Breast epithelium (tissue), 4 donors: ENCODE measurements at places on chromosomes 5 and 9.
A peak's percentile ranks its signal among the peaks of the same experiment; 100 is the strongest.

DNA sequence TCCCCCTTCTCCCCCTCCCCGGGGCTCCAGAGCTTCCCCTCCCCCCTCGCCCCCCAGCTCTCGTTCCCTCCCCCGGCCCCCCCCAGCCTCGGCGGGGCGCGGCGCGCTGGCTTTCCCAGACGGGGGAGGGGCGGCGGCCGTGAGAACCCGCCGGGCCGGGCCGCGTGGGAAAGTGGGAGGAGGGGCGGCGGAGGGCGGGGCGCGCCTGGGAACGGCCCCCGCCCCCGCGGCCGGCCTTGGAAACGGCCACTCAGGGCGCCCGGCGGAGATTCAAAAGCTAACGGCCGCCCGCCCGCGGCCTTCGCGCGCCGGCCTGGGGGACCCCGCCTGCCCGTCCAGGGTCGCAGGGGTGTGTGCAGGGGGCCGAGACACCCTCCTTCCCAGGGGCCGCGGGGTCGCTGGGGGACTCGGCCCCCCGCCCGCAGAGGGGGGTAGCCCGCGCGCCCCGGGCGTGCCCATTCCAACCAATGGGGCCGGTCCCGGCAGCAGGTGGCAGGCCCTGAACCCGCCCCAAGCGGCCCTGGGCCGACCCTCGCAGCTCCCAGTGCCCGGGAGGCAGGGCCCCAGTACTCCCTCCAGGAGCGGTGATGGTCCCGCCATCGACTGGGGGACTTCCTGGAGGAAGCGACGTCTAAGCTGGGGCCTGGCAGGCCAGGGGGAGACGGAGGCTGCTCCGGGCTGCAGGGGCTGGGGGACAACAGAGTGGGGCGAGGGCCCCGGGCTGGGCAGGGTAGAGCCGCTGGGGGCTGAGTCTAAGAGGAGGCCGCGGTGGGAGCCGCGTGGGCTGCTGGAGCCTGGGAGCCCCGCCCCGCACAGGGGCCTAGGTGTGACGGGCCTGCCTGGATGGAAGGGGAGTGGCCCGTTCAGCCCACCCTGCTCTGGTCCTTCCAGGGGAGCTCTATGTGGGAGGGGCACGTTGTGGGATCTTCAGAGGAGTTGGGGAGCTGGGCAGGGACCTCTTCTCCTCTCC is 14.2 kb upstream of the NRARP start:
- peak; percentile 55 for DNase-seq

- DNase-seq = no peak
These were observed 32.6 kb downstream of the FOXI1 start for GRCh38 chr5:170138273-170138672.

DNA sequence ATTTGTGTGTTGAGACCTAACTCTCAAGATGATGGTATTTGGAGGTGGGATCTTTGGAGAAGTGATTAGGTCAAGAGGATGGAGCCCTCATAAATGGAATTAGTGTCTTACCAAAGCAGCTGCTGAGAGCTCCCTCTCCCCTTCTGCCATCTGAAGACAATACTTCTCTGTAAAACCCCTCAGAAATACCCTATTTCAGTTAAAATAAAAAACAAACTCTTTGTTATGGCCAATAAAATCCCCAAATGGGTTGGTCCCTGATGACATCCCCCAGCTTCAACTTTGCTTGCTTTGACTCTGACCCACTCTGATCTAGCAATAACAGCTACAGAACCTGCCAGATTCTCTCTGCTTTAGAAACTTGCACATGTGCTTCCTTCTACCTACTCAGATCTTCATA is 100.9 kb downstream of the SNCAIP start:
- DNase-seq = no peak

DNA sequence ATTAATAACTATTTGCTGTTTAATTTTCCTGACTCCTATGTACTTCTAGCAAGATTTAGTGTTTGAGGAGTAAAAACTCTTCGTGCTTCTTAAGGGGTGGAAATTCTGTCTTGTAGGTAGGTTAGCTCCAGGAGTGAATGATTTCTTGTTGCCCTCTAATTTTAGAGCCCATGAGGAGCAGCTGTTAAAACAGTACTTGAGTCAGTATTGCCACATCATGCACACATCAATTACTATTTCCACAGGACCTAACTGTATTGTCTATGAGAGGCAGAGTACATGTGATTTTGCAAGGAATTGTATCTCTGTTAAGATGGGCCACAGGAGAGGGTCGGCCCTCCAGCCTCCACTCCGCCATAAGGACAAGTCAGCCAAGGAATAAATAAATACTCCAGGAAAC is 91.2 kb downstream of the PDZD2 start:
- DNase-seq = no peak

DNA sequence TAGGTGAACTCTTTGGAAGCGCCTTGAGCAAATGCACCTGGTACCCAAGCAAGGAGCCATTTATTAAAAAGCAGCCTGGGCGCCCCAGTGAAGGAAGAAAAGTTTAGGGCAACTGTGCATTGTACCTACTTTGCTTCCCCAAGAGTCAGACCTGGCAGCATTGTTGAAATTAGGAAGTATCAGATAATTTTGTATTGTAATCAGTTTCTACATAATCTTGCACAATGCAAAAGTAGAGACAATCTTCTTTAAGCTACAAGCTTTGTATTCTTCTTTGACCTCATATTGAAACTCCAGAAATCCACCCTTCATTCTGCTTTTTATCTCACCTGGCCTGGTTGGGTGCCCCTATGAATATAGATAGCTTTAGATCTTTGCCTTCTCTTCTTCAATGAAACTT is 490.8 kb downstream of the RASEF start:
- DNase-seq = no peak

- no peak for DNase-seq
These were observed 7.3 kb upstream of the FCN1 start for GRCh38 chr9:134925011-134925511.

DNA sequence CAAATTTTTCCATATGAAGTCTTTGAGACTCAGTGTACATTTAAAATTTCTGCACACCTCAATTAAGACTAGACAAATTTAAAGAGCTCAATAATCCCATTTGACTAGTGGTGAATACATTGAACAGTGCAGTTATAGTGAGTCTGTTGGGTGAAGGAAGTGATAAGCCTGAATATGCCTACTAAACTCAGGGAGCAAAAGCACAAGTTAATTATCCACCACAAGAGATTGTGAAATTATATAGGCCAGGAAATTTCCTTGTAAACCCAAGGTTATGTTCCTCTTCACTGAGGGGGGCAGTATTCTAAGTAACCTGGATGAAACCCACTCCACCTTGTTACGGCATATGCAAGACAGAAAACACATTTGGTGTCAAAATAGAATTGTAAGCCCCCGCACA is 612.9 kb upstream of the DAB2 start:
- DNase-seq = no peak

GRCh38 chr9:89961616-89962341 is 357.0 kb downstream of the GADD45G start:
- no peak for DNase-seq

DNA sequence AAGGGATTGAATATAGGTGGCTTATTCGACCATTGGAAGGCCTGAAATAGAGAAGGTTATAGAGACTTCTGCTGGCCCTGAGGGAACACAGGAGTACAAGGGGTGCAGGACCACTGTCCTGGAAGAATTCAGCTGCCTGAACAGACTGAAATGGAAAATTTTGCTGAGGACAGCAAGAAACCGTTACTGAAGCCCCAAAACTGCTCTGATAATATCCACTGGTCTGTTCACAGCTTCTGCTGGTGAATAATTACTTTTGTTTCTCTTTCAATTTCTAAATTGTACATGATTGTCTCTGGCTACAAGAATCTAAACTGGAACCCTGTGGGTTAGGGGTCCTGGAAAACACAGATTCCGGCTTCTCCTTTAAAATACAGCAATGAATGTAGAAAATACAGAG is 218.5 kb upstream of the CDH12 start:
- no peak for DNase-seq

- DNase-seq = no peak
These were observed 73.7 kb upstream of the IQGAP2 start for GRCh38 chr5:76329346-76329745.

GRCh38 chr5:32508806-32509805 is 64.6 kb upstream of the ZFR start:
- DNase-seq = no peak

DNA sequence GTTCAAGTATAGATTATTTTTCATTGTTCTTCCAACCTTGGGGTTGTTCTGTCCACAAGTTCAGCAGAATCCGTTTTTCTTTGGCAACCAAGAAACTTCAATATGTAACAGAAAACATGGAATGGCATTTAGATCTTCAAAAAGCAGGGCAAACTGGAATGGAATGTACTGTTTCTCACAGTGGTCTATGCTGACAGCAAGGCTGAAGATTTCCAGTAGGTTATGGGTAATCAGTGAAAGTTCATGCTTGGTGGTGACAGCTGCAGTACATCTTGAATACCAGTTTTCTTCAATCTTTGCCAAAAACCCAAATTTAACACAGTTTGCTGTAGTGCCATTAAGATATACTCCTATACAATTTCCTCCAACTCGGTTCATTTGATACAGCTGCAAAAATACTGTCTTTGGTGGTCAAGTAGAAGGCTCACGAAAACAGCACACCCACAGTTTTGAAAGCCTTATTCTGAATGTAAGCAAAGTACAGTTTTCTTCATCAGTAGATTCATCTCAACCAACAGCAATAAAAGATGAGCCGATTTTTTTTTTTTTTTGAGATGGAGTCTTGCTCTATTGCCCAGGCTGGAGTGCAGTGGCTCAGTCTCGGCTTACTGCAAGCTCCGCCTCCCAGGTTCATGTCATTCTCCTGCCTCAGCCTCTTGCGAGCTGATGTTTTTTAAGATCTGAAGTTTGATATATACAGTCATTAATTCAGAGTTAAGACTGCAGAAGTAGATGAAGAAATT is 4.9 kb downstream of the TRIM52 start:
- no peak for DNase-seq

GRCh38 chr5:25393256-25393655 is 748.5 kb upstream of the CDH10 start:
- no peak for DNase-seq

DNA sequence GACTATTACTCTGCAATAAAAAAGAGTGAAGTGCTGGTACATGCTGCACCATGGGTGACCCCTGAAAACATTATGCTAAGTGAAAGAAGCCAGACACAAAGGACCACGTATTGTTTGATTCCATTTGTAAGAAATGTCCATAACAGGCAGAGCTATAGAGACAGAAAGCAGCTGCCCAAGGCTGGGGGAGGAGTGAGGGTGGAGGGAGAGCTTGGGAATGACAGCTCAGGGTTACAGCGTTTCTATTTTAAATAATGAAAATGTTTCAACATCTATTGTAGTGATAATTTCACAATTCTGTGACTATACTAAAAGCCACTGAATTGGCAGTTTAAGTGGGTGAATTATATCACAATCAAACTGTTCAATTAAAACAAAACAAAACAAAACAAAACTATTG is 81.7 kb downstream of the MYO10 start:
- DNase-seq = no peak

GRCh38 chr5:1834022-1834551 is 32.9 kb downstream of the NDUFS6 start:
- no peak for DNase-seq

- DNase-seq = no peak
These were observed 270.9 kb downstream of the HSPA4 start for GRCh38 chr5:133322743-133323142.

DNA sequence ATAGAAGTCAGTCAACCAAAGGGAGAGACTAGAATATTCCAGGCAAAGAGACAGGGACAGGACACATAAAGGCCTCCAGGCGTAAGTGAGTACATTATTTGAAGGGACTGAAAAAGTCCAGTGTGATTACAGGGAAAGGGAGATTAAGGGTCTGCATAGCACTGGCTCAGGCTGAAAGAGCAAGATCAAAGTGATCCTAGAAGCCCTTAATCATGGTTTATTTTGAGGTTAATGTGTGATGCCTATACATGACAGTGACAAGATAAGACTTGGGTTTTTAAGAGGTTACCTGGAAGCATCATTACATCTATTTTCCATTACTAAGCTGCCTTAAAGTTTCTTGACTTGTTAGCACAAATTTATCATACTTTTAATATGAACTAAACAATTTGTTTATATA is 25.8 kb downstream of the LMBRD2 start:
- DNase-seq = no peak

DNA sequence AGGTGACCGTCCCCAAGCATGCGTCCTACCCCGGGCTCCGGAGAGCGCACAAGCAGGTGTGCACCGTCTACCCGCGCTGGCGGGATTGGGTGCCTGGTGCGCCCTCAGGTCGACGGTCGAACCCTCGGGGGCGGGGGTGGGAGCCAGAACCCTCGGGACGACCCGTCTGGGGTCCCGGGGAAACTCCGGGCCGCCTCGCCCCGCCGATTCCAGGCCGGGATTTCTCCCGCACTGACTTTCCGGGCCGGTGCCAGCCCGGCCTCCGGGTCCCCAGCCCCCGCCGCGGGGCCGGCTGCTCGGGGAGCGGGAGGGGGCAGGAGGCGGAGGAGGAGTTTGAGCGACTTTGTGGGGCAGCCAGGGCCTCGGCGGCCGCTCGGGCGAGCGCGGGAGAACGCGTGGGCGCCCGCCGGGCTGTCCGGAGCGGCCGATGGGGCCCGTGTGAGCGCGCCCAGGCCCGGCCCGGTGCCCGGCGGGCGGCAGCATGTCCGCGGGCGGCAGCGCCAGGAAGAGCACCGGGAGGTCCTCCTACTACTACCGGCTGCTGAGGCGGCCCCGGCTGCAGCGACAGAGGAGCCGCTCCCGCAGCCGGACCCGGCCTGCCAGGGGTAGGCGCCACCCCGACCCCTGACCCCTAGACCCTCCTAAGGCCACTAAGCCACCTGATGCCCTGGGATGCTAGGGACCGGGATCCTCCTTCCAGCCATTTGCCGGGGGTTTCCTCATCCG is at the start of gene DAB2IP:
TSS of gene DAB2IP (plus strand) at position 340 of the 726 bp plus-strand sequence. CDS start at position 482, 142 bp downstream.
- DNase-seq = no peak
